ENCODE measurements at places on chromosomes 6 and 20. TPM values are rescaled to one million over a fixed set of nuclear protein-coding genes. Genes with fewer than 3 reads are reported as not detected.

GRCh38 chr20:25453035-25453810, 45.8 kb downstream of the GINS1 start:
- DNase-seq: no peak

GRCh38 chr20:51346686-51347485, 195.6 kb downstream of the NFATC2 start:
- no peak for DNase-seq

MRAP2 gene
- total RNA-seq: not detected

GABRR1 gene
- total RNA-seq: not detected

GRCh38 chr6:90274451-90275030, 22.1 kb downstream of the BACH2 start:
- no peak for DNase-seq

Measured in Karpas-422 (cell line).